ENCODE measurements at places on chromosomes 12 and 14.

GRCh38 chr14:75461755-75462349, 34.0 kb downstream of the JDP2 start:
- no peak for DNase-seq

DNA sequence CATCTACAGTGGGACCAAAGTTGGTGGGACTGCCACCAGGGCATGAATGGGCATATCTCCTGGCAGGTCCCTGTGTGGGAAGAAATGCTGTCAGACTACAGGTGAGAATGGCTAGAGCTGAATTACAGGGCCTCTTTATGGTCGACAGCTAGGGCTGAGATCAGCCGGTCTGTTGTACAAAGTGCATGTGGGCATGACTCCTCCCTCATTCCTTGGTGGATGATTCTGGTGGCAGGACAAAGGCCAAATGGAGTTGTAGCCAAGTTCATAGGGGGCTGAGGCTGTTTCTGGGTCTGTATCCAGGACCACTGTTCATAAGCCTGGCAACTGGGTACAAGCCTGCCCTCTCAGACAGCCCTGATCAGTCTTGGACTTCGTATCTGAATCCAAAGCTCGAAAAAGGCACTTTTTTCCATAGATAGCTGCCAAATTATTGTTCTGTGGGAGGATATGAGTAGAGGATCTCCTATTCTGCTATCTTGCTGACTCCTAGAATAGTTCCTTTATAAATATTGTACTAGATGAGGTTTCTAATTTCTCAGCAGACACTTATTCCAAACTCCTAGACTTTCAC, 460.8 kb downstream of the TMEM117 start:
- no peak for DNase-seq

DNA sequence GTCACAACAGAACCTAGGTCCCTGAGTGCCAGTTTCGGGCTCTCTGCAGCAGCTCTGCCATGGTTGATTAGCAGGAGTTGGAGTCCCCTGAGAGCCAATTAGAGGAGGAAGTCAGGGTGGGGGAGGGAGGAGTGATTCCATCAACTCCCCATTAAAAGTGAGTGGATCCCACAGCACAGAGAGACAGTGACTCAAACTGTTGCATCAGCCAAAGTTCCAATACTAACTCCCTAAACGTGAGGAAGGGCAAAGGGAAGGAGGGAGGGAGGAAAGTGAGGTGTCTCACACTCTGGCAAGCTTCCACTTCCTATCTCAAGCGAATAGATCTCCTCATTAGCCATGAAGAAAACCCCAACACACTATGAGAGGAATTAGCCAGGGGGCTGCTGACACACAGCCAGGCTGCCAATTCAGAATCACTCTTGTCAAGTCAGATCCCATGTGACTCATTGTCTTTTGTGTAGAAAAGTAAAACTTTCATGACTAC, 23.6 kb downstream of the OR11H4 start:
- peak; percentile 71 for DNase-seq

GRCh38 chr12:14984036-14984435, 11.2 kb downstream of the PDE6H start:
- DNase-seq: no peak

GRCh38 chr14:69432364-69432763, 33.9 kb downstream of the SLC39A9 start:
- no peak for DNase-seq

GRCh38 chr14:34684578-34684977, 29.8 kb downstream of the CFL2 start:
- DNase-seq: peak; percentile 44

DNA sequence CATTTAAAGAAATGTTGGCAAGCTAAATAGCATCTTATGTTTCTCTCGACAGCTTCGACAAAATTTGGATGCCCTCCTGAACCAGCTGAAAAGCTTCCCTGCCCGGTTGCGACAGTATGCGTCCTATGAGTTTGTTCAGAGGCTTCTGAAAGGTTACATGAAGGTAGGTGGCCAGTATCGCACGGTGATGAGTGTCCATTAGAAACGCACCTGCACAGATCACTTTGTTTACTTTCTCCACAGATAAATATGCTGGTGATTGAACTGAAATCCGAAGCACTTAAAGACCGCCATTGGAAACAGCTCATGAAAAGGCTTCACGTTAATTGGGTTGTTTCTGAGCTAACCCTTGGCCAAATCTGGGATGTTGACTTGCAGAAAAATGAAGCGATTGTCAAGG, 36.5 kb downstream of the DYNC1H1 start:
- DNase-seq: no peak

DNA sequence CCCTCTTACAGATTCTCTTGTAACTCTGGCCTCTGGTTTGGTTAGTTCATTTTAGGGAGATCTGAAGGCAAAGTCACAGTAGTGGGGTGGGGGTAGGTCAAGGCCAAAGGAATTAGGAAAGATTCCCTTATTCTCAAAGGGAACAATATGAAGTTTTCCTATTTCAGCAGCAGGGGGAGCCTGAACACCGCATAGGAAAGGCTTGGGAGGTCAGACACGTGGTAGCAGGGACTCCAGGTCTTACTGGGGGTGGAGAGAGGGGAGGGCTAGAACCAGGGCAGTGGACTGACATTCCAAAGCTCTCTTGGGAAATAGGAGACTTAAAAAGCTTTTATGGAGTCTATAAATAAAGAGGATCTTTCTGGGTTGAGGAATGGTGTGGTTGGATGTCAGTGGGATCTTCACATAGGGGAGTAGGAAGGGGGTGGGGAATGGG, 1.3 kb downstream of the ZC3H10 start:
- DNase-seq: peak; percentile 97

- DNase-seq: peak; percentile 56
Measured at GRCh38 chr14:101480747-101481530, 80.4 kb upstream of the DIO3 start.

DNA sequence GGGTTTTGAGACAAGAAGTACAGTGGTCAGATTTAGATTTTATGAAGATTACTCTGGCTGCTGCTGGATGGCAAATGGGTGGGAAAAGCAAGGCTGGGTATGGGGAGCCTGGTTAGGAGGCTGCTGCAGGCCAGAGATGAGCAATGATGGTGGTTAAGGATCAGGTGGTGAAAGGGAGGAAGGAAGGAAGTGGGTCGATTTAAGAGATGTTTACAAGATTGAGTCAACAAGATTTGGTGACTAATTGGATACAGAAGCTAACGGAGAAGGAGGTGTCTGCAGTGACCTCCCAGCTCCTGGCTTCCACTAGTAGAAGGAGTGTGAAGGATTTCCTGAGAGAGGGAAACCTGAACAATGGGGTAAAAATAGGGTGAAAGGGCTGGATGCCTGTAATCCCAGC, 18.7 kb downstream of the NOS1 start:
- no peak for DNase-seq

GRCh38 chr12:104969343-104969742, 11.3 kb upstream of the SLC41A2 start:
- DNase-seq: no peak

- DNase-seq: no peak
Measured at GRCh38 chr12:6538420-6539313, 4.3 kb downstream of the GAPDH start.

DNA sequence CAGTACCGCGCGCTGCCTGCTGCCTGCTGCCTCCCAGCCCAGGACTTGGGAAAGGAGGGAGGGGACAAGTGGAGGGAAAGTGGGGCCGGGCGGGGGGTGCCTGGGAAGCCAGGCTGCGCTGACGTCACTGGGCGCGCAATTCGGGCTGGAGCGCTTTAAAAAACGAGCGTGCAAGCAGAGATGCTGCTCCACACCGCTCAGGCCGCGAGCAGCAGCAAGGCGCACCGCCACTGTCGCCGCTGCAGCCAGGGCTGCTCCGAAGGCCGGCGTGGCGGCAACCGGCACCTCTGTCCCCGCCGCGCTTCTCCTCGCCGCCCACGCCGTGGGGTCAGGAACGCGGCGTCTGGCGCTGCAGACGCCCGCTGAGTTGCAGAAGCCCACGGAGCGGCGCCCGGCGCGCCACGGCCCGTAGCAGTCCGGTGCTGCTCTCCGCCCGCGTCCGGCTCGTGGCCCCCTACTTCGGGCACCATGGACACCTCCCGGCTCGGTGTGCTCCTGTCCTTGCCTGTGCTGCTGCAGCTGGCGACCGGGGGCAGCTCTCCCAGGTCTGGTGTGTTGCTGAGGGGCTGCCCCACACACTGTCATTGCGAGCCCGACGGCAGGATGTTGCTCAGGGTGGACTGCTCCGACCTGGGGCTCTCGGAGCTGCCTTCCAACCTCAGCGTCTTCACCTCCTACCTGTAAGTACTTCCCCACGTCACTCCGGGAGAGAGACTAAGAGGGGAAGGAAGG, at the start of gene LGR5:
LGR5 (plus strand) TSS at position 186 of the 732 bp plus-strand sequence; CDS start at position 469, 283 bp downstream.
- DNase-seq: peak; percentile 19

- DNase-seq: peak; percentile 53
Measured at GRCh38 chr12:6193853-6194815, 6.1 kb upstream of the CD9 start.

DNA sequence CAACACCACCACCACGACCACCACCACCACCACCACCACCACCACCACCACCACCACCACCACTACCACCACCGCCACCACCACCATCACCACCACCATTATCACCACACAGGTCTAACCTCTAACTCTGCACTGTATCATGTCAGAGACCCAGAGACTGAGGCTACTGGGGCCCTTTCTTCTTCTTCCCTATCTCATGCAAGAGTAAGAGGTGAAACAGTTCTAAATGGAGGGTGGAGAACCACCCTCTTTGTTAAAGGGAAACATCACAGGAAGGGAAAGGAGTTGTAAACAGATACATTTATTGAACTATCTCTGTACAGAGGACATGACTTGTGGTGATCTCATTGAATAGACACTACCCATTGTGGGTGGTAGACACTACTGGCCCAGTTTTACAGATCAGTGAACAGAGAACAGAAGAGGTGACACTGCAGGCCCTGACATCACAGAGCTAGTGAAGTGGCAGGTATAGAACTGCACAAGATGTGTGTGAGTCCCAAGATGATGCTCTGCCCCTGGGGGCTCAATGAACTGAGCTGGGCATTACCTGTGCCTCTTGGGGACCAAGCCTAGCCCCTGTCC, 91.6 kb downstream of the FOXN3 start:
- no peak for DNase-seq

DNA sequence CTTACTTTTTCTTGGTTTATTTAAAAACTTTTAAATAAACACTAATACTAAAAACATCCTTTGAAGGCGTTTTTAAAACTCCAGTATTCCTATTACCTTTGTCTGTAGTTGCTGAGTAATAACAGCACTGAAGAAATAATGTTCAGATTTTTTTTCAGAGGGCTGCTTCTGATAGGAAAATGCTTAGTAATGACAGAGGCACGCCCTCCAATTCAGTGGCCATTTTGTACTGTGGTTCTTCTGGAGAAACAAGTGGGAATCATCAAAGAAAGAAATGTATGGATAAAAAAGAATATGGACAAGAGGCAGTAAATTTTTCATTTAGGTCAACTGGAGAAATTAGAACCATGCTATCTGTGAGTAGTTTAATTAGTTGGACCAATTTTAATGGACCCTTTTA, 13.6 kb downstream of the VEZT start:
- peak; percentile 79 for DNase-seq

- no peak for DNase-seq
Measured at GRCh38 chr14:45246691-45247090, 6.3 kb downstream of the MIS18BP1 start.

GRCh38 chr12:126051611-126052107, 986.4 kb downstream of the AACS start:
- DNase-seq: peak; percentile 59
